ENCODE measurements at places on chromosomes 13 and 19.
A peak's percentile ranks its signal among the peaks of the same experiment; 100 is the strongest.

DNA sequence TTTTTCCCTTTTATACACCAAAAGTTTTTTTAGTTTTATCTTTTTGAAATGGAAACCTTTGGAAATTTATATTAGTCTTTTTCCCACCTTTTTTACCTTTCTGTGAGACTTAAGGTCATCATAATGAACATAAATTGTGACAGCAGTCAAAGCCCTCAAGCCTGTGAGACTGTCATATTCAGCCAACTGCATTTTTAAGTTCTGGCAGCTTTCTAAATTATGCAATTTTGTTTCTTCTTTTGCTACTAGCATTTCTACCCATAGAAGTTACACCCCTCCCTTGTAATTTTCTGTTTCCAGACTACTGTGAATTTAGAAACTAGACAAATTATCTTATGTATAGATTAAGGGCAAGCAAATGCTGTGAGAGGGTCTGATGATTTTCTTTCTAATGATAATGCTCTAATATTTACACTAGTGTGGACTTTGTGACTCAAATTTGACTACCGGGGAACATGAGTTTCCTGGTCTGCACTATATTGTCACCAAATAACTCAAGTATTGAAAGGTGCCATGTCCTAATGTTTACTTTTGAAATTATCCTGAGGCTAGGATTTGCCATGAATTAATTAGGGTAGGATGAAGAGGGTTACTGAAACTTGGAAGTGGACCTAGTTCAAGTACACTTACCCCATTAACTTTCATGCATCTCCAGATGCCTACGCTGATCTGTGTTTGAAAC, 43.7 kb downstream of the FRY start:
- no peak for DNase-seq

DNA sequence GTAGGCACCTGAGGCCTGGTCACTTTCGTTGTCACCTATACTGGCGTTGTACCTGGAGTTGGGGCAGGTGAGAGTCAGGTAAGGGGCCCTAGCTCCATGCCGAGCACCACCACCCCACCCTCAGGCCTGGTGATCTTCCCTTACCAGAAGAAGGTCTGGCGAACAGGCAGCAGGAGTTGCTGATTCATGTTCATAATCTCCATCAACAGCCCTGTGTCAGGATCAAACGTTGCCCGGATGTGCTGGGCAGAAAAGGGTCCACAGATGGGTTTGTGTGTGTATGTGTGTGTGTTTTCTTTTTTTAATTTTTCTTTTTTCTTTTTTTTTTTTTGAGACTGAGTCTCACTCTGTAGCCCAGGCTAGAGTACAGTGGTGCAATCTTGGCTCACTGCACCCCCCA, 14.3 kb downstream of the MAN2B1 start:
- DNase-seq, result no peak

DNA sequence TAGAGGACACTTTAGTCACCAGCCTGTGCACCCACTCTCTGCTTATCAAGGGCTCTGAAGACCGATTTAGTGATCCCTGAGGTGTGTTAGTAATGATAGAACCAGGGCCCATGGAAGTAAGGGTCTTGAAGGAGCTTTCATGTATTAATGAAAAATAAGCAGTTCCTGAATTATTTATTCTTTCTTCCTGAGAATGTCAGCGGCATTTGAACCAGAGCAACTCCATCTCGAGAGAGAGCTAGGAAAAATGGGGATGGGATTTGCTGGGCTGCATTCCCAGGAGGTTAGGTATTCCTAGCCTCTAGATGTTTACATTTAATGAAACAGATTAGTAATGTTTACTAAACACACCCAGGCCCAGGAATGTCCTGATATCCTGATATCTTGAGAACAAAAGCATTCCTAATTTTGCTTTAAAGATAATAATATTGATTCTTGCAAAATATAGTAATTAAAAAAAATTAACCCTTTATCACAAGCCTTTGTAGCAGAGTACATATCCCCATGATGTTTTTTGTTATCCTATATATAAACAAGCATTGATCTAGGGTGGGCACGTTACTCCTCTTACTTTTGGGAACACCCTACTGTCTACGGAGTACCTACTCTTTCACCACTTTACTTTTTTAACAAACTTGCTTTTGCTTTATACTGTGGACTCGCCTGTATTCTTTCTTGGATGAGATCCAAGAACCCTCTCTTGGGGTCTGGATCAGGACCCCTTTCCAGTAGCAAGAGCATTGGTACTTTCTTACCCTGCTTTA, 63.1 kb downstream of the COG3 start:
- DNase-seq, result no peak

DNA sequence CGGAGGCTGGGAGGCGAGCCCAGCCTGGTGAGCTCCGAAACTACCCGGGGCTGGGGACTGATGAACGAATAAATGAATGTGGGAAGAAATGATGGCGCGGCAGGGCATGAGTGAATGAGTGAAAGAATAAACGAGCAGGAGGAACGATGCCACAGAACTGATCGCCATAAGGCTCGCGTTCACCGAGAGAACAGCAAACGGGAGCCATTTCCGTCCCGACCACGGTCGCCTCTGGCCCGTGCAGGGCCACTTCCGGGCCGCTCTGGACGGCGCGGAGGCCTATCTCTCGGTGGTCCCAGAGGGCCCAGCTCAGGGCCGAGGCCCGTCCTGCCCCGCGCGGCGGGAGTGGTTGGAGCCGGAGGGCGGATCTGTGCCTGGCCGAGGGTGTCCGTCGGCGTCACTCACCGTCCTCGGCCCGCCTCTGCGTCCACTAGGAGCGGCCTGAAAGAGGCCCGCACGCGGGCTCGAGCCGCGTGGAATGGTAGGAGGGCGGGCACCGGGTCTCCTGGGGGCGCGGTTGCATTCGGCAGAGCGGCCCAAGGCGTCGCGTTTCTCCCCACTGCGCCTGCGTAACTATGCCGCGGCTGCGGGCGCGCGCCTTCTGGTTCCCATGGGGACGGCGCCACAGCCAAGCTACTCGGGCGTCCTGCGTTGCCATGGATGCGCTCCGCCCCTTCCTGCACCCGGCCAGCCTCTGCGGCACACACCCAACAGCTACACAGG, at the start of gene ZNF497:
Gene ZNF497, minus strand, starts transcription at position 480 of the 723 bp plus-strand sequence. CDS start 5,116 bp downstream, outside the sequence.
- DNase-seq, result peak; percentile 95

DNA sequence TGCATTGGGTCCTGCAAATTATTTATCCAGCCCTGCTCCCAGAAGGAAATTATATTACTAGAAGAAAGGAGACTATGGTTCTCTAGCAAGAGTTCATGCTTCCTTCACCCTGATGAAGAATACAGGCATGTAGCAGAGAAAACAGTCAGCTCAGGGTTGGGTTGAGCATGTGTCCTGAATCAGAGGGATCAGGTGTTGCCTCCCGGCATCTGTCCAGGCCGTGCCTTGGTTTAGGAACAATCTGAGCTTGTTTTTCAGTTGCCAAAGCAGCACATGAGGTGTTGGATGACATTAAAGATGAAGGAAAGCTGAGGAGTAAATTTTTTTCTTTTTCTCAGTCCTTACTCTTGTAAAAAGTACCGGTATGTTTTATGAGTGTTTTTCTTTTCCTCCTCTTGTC, 62.0 kb downstream of the KL start:
- DNase-seq, result no peak

DNA sequence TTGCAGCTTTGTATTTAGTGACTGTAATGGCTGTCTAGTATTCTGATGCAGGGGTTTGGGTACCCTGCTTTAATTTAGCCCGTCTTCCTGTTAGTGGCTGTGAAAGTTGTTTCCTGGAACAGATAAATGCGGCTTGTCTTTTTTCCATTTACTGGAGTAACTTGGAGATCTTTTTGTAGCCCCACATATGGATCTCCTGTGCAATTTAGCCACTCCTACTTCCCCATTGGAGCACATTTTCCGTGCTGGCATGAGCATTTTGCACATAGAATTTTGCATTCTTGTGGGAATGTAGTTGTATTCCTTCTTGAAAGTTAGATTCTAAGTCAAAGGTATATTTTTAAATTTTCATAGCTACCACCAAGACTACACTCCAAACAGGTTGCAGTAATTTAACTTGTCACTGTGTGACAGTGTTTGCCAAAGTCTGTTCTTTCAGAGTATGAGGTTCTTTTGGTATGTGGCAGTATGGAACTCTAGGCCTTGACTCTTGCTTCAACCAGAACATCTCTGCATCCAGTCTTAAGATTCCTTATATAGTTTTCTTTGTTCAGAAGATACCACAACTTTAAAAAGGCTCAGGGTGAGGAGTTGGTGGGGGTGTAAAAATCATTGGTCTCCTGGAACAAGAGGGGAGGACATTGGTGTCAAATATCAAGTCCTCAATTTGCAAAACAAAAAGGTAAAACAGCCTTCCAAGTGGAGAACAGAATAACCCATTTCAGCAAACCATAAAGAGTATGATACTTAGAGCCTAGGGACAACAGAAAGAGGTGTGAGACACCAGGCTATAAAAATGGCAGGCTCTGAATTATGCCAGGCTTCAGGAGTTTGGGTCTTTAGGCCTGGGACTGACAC, 21.1 kb upstream of the CCDC97 start:
- DNase-seq, result no peak

DNA sequence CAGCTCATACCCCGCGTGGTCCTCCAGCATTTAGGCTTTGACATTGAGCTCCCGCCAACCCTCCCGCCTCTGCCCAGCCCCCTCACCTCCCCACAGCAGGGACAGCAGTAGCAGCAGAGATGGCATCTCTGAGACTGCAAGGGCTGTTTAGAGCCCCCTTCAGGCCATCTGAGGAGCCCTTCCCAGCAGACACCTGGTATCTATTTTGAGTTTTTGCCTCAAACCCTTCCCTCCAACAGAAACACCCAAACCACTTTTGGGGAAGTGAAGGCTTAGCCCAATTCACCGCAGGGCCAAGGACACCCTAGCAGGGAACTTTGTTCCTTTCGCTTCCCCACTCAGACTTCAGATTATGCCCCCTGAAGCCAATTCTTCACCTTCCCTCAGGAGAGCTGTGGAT, 6.3 kb upstream of the ZNF175 start:
- DNase-seq, result peak; percentile 81

- DNase-seq, result no peak
Measured at GRCh38 chr19:18468517-18468916, 30.6 kb upstream of the ISYNA1 start.

GRCh38 chr13:40662866-40663265, 3.6 kb downstream of the FOXO1 start:
- DNase-seq, result no peak

DNA sequence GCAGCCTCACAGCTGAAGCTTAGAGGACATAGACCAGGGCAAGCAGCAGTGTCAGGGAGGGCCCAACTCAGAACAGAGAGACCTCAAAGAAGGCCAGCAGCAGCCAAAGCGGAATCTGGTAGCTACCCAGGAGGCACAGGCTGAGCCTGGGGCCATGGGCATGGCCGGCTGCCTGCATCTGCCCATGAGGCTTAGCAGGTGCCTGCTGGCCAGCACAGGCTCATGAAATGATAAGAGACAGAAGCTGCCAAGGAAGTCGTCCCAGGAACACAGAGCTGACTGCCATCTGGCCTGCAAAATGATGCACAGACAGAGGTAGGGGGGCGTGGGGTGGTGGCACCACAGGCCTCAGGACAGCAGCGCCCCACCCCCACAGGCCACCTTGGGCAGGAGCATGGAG, 29.2 kb downstream of the TUBA3C start:
- DNase-seq, result no peak

DNA sequence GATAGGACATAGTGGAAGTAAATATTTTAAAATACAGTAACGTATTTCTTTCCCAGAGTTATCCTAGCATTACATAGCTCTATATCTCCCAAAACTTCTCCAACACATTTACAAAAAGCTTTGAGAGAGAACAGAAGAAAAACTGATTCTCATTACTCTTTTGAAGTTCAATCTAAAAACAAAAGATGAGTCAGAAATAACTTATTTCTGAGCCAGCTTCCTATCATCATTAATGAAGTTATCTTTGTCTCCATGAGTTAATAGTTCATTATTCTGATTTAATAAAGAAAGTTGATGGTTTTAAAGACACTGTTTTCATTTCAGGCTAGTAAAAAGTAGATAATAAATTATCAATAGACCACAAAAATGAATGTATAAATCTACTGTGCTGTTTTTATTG, 446.7 kb upstream of the SPRY2 start:
- DNase-seq, result no peak

DNA sequence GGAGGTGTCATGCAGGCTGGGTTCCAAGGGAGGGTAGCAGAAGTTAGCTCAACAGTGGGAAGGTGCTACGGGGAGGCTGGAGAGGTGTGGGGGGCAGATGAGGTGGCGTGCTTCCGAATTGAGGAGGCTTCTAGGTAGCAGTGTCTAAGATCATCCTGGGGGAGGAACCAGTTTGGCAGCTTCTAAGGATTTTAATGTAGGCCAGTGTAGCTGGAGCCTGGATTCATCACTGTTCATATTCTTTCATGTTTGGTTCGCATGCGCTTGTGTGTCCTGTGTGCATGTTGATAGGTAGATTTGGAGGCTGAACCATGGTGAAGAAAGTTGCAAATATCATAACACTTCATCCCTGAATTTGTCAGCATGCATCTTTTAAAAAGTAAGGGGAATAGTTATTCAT, 86.7 kb downstream of the GPR12 start:
- DNase-seq, result no peak

- peak; percentile 39 for DNase-seq
Measured at GRCh38 chr13:95530178-95530577, 22.3 kb upstream of the CLDN10 start.

DNA sequence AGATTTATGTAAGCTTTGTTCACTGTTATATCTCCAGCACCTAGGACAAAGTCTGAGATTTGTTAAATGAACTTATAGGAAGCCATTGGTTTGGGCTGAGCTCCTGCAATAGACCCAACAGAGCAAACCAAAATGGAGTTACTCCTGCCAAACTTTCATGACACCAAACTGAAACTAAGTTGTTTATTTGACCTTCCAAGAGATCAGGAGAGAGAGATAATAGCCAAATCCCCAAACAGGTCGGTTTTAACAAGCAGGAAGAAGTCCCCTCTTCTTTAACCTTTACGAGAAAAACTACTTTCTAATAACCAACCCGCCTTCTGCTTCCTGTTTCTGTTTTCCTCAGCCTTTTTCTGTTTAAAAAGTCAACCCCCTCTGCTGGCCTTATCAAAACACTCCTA, 54.9 kb upstream of the ATP12A start:
- DNase-seq, result no peak

DNA sequence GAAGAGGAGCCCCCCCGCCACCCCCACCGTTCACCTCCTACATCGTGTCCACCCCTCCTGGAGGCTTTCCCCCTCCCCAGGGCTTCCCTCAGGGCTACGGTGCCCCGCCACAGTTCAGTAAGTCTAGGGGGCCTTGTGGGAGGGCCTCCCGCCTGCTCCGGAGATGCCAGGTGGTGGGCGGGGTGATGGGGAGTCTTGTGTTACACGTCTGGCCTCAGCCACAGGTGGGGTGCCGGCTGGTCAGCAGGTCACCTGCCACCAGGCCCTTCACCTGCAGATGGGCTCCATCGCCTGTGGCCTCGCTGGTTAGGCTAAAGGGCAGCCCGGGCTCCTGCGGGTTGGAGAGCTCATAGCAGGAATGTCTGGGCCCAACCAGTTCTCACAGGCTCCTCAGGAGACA, 8.0 kb upstream of the RPS15 start:
- DNase-seq, result no peak

DNA sequence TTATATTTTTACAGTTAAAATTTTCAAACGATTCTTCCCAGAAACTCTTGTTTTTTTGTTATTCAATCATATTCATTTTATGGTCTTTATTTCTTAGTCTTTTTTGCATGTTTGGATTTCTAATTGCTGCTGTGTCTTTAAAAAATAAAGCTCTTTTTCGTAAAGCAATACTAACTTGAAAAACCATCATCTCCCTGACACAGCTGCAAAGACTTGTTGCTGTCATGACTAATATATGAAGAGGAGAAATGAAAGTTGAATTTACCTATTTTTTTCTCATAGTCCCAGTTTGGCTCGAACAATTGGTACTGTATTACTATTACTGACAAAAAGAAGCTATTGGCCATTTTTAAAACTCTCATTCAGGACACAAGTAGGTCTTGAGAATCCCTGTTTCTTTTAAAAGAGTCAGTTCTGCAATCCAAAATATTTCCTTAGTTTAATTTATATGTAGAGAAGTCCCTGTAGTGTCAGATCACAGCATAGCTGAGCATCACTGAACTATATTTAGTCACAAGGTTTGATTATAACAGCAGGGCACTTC, 12.1 kb upstream of the SPART start:
- DNase-seq, result no peak
